ENCODE measurements at places on chromosomes 6 and 20.

DNA sequence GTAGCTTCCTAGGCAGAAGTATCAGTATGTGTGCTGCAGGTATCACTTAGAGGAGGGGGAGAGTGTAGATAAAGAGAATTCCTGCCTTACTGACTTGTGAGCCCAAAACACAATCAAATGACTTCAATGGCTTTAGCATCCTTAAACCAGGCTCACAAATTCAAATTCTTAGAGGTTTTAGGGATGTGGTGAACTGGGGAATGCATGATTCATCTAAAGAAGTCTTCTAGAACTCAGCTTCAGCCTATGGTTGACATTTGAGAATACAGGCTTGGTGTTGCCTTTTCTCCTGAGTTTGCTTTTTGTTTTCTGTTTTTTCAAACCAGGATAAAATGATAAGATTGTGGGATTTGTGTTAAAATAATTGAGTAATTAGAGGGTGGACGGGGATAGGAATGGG, 14.4 kb downstream of the SNRPC start:
- no peak for DNase-seq

DNA sequence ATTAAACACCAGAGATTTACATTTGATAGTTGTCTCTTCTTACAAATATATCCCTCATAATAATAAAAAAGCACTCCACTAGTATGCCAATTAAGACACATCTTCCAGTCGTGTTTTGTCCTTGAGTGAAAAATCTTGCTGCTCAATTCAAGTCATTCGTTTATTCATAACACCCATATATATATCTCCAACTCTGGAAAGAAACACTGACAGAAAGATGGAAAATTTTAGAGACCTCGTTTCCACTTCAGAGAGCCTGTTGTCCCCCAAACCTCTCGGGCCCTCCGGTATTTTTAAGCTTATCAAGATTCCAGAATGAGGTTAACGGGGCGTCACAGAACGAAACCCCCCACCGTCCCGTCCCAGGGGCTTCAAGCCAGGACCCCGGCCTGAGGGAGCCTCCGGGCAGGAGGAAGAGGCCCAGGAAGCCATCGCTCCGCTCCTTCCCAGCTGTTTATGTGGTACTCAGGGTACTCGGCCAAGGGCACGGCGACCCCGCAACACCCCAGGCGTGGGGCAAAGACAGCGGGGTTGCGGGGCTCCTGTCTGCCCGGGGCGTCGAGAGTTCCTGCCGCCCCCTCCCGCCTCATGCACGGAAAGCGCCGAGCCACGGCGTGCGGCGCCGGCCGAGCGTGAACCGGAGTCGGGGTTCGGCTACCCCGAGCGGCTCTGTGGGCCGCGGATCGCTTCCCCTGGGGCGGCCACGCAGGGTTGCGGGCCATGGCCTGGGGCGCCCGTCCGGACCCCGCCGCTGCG, 623 bp upstream of the SNX9 start:
- DNase-seq: peak; percentile 19

DNA sequence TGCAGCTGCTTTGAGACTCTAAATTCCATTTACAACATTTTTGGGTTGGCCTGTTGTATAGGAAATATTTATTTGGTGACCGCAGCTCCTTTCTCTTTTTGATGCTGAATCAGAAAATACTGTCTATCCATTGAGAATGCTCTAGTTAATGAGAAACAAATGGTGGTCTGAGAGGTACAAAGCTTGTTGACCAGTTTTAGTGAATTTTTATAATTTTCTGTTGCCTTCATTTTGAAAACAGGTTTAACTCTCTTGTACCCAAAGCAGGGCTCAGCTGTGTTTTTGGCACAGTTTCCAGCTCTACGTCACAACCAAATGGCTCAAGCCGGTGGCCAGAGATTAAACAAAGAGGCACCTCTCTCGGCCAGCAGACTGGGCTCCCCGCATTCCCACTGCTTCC, 113.2 kb downstream of the FNDC1 start:
- no peak for DNase-seq

DNA sequence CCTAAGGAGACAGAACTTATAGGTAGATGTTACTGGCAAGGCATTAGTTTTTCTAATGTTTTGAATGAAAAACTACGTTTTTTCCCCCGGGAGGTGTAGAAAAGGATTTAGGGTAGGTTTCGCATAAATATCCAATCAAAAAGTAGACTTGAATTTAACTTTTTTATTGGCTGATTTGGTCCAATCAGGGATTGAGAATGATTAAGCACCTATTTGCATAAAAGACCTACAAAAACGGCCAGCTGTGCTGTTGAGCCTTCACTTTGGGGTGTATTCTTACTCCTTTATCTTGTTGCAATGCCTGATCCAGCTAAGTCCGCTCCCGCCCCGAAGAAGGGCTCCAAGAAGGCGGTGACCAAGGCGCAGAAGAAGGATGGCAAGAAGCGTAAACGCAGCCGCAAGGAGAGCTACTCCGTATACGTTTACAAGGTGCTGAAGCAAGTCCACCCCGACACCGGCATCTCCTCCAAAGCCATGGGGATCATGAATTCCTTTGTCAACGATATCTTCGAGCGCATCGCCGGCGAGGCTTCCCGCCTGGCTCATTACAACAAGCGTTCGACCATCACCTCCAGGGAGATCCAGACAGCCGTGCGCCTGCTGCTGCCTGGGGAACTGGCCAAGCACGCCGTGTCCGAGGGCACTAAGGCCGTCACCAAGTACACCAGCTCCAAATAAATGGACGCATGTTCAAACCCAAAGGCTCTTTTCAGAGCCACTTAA, 113.5 kb upstream of the BTN3A2 start:
- no peak for DNase-seq

- DNase-seq: no peak
Measured at GRCh38 chr6:88588938-88589337, 374.5 kb downstream of the RNGTT start.

DNA sequence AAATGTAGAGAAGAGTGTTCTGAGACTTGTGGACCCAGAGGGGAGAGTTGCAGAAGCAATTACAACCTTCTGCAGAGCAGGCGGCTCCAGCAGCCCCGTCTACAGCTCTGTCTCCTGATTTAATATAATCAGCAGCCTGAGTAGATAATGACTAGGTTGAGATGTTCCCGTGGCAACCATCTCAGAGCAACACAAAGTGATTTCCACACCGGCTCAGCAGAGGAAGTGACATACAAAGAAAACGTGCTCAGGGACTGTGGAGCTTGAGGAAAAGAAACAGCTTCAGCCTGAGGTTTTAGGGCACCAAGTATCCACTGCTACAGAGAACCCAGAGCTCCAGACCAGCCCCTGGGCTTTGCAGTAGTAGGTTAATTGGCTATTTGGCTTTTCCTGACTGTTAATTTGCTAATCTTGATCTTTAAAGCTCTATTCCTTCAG, 136.4 kb downstream of the MTFR2 start:
- no peak for DNase-seq

Data from GM12892 (cell line).